Activated CD8-positive, alpha-beta memory T cell treated with anti-CD3 and anti-CD28 coated beads, Interleukin-2, amount 10 ng/mL, durations not matched to agents 7 days and 5 days (primary cell): ENCODE measurements at places on chromosomes 3 and 15. TPM values are rescaled to one million over a fixed set of nuclear protein-coding genes. Genes with fewer than 3 reads are reported as not detected.

DNA sequence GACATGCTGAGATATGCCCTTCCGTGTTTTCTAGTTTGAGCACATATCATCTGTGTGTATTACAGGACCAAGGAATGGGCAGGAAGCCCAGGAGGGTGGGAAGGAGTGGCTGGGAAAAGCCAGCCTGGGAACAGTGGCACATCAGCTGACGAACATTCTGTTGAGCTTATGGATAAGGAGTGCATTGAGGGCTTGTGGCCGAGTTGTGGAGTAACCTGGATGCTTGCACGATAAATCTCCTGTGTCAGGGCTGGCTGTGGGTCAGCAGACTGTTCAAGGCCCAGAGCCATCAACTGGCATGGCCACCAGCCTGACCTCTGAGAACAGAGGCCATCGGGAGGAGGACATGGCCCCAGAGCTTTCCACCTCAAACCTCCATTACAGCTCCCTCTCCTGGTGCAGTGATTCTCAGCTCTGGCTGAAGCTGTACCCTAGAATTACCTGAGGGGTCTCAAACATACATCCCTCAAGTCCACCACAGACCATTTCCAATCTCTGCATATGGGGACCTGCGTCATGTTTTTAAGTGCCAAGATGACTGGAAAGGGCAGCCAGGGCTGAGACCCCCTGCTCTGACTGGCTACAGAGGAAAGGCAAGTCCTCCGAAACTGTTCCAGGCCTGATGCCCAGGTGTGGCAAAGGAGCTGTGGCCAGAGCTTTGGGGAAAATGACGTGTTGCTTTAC lies 4.8 kb upstream of the VILL start:
- no peak for DNase-seq

GRCh38 chr3:53819163-53819868 lies 26.9 kb downstream of the CHDH start:
- DNase-seq, result no peak

DNA sequence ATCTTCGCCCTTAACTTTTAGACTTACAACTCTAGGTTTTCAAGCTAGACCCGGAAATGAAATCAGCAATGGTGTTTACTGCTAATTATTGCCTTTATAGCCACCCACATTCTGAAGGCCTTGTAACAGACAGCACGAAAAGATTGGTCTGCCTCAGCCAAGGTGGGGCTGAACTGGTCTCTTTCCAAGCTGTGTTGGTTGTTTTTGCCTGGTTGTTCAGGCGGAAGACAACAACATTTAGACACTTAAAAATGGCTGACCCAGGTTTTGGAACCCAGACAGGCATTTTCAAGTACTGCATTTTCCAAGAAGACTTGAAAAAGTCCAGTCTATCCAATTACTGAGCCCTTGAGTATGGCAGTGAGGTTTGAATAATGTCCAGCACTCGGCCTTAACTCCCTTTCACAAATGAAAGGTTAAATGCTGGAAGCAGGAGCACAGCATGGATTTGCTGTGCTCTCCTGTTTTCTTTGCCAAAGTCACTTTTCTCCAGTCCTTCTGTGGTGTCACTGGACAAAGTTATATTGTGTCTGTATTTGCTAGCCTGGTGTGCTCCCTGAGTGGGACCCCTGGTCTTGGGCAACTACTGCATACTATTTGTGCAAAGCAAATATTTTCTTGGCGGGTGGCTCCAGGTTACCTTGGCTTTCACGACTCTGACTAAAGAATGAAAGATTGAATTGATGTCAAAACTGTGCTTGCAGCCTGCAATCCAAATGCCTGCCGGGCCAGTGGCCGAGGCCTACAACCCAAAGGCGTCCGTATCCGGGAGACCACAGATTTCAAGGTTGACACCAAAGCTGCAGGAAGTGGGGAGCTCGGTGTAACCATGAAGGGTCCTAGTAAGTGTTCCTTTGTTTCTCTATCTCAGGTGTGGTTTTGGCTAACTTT lies 93.5 kb downstream of the FLNB start:
- no peak for DNase-seq

The TMOD2 gene
- total RNA-seq, result 6.9 TPM

The SCN11A gene
- total RNA-seq, result 0.05 TPM

The ZNF501 gene
- 1.1 TPM for total RNA-seq

The C3orf70 gene
- total RNA-seq, result not detected

The GOLGA8O gene
- total RNA-seq, result 6.3 TPM

- DNase-seq, result no peak
Observed at GRCh38 chr3:108525256-108525655, 14.9 kb upstream of the MYH15 start.

DNA sequence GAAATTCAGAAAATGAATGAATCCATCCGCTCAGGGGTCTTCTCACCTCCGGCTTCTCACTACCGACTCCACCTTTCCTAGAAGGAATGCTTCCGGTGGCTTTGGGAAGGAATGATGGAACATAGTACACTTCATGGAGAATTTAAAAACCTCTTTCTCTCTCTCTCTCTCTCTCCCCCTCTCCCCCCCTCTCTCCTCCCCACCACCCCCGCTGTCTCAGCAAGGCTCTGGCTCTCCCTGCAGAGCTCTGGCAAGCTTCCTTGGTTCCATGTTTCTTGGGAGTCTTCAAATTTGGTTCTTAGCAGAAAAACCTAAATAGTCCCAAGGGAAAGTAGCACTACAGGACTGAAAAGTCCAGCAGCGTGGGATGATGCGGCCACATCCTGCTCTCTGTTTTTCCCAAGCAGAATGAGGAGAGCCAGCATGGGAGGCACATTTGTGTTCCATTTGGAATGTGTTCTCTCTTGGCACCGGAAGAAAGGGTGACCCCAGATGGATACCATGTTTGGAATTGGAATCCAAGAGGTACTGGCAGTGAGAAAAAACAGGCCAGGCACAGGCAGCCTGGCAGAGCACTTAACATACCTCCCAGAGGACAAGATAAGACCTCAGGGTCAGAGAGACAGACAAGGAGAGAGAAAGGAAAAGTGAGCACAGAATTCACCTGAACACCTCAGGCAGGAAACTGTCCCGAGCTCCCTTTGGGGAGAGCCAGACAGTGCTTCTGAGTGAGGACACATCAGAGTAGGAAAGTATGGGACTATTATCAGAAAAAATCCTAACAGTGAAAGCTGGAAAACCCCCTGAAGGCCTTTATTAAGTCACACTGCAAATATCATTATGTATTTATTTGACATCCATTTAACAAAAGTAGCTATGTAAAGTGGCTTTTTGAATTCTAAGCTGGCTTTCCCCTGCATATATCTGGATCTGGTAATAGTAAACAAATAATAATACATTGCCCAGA lies at the start of gene POPDC2:
Gene POPDC2, minus strand, starts transcription at position 116 of the 967 bp plus-strand sequence. CDS start 166 bp downstream, outside the sequence.
- DNase-seq, result no peak

- DNase-seq, result no peak
Observed at GRCh38 chr3:10300087-10300486, 7.3 kb upstream of the GHRL start.

- DNase-seq, result no peak
Observed at GRCh38 chr15:86917361-86917671, 837.6 kb downstream of the AGBL1 start.

DNA sequence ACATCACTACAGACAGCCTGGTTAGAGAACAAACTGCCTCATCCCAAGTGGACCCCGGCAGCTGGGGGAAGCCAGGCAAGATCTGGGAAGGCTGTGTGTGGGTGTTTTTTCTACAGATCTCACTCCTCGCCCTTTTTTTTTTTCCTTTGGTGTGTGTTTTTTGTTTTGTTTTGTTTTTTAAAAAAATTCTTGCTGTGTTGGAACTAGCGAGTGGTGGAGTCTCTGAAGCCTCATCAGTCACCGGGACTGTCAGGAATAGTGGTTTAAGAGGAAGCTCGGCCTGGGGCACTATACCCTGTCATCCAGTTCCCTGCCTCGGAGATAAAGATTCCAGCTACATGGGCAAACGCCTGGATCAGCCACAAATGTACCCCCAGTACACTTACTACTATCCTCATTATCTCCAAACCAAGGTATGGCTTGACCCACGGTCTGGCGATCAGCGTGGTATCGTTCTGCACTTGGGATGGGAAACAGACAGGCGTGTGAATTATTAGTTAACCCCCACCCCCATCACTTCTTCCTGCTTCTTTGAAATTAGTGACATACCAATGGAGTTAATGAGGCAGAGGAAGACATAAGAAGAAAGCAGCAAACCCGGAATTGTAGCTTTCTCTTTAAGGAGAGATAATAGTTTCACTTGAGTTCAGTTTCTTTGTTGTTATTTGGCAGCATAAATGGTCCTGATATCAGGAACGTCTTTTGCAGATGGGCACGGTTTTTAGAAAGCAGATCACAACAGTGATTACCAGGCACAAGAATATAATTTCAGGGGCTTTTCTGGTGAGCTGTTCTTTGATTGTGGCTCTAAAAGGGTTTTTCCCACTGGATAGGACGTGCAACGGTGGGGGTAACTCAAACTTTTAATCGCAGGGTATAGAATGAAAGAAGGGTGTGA lies 722 bp downstream of the RBMS3 start:
- no peak for DNase-seq

- no peak for DNase-seq
Observed at GRCh38 chr3:86990734-86991481, at the start of gene VGLL3. Gene VGLL3, minus strand, starts transcription at chr3:86991149. Its CDS starts 406 bp downstream, at chr3:86990743.

The GUCA1C gene
- total RNA-seq, result not detected

The LRRC31 gene
- not detected for total RNA-seq

- no peak for DNase-seq
Observed at GRCh38 chr3:66179793-66180192, 41.0 kb upstream of the SLC25A26 start.
